Dermis microvascular lymphatic vessel endothelial cell (primary cell): ENCODE measurements at places on chromosomes 12 and 14. TPM values are rescaled to one million over a fixed set of nuclear protein-coding genes. Genes with fewer than 3 reads are reported as not detected.

Gene TGM1
- total RNA-seq, result 0.38 and 0.64 TPM in 2 replicates

Gene AICDA
- not detected in 2 replicates for total RNA-seq

Gene ARF6
- 52.1 and 58.4 TPM in 2 replicates for total RNA-seq

Gene HAL
- 0.13 and 0.25 TPM in 2 replicates for total RNA-seq

Gene NTS
- 0.26 and 0.89 TPM in 2 replicates for total RNA-seq

Gene POTEM
- total RNA-seq, result not detected in 2 replicates

Gene OTOGL
- 0.13 and 0.26 TPM in 2 replicates for total RNA-seq

Gene FAM181A
- total RNA-seq, result not detected in 2 replicates

Gene ZNF891
- total RNA-seq, result 0.51 TPM in 2 replicates

Gene ESRRB
- not detected in 2 replicates for total RNA-seq

Gene LRRIQ1
- 0.13 and 0.38 TPM in 2 replicates for total RNA-seq

Gene PWP1
- total RNA-seq, result 54.4 and 56.7 TPM in 2 replicates

Gene P3H3
- 18.2 and 22.6 TPM in 2 replicates for total RNA-seq

Gene BCL2L14
- not detected in 2 replicates for total RNA-seq
